ENCODE measurements at places on chromosomes 2 and 18.

DNA sequence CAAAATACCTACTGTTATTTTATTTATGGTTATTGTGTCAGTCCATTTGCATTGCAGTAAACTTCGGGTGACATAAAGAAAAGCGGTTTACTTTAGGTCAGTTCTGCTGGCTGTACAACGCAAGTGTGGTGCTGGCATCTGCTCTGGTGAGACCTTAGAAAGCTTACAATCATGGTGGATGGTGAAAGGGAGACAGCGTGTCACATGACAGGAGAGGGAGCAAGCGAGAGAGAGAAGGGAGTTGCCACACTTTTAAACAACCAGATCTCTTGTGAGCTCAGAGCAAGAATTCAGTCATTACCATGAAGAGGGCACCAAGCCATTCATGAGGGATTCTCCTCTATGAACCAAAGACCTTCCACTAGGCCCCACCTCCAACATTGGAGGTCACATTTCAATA is 2.0 kb upstream of the FAM171B start:
- no peak for DNase-seq

- no peak for DNase-seq
Measured at GRCh38 chr2:45353879-45354278, 257.2 kb downstream of the SRBD1 start.

- no peak for DNase-seq
Measured at GRCh38 chr18:6333981-6334380, 80.7 kb downstream of the L3MBTL4 start.

- DNase-seq: no peak
Measured at GRCh38 chr2:54723996-54724559, 616 bp downstream of the EML6 start.

- no peak for DNase-seq
Measured at GRCh38 chr2:100936070-100936741, 65.9 kb upstream of the RPL31 start.

DNA sequence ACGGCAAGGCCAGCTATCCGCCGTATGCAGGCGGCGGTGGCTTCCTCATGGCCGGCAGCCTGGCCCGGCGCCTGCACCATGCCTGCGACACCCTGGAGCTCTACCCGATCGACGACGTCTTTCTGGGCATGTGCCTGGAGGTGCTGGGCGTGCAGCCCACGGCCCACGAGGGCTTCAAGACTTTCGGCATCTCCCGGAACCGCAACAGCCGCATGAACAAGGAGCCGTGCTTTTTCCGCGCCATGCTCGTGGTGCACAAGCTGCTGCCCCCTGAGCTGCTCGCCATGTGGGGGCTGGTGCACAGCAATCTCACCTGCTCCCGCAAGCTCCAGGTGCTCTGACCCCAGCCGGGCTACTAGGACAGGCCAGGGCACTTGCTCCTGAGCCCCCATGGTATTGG is 3.1 kb downstream of the B3GNT7 start:
- DNase-seq: no peak

- DNase-seq: no peak
Measured at GRCh38 chr2:218849721-218850120, 9.9 kb upstream of the WNT6 start.

- DNase-seq: no peak
Measured at GRCh38 chr2:24725956-24726355, 67.2 kb downstream of the PTRHD1 start.

DNA sequence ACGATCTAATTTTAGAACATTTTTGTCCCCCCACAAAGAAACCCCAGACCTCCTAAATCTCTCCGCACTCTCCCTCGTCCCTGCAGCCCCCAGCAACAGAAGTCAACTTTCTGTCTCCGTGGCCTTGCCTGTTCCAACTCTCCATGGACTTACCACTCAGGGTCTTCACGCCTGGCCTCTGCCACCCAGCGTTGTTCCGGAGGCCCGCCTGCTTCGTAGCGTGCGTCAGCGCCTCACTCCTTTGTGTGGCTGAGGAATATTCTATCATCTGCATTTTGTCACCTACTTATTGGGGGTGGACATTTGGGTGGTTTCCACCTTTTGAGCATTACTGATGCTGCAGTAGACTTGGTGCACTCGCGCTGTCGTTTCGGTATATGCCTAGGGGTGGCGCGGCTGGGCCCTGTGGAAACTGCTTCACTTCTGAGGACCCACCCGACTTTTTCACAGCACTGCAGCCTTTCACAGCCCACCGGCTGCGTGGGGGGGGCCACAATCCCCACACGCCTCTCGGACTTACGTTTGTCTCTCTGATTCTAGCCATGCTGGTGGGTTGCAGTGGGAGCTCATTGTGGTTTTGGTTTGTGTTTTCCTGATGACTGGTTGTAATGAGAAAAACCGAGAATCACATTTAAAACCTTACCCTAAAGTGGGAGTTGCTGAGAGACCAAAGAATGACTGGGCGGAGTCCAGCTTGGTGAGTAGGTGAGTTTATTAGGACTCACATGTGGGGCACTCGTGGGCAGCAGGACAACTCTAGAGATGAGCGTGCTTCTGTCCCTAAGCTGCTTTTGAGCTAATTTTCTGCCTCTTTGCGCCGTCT is 1.4 kb upstream of the HSBP1L1 start:
- DNase-seq: no peak

DNA sequence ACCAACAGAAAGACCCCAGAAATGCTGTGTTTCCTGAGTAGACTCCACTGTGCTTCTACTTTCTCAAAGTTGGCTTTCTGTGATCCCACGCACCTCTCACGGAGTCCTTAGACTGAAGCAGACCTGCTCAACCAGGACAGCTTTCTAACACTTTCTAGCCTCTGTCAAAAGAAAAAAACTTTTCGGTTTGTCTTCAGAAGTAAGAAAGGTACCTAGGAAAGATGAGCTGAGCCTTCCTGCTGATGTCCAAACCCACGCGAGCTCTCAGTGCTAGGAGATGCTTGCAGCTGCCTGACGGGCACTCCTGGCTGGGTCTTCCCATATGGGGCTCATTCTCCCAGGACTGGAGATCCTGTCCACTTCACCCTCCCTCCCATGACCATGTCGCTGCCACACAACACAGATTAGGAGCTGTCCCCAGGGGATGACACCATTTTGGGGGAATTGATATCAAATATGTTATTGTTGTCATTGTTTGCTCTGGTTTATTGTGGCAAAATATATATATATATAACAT is 49.2 kb upstream of the DAPL1 start:
- DNase-seq: no peak

DNA sequence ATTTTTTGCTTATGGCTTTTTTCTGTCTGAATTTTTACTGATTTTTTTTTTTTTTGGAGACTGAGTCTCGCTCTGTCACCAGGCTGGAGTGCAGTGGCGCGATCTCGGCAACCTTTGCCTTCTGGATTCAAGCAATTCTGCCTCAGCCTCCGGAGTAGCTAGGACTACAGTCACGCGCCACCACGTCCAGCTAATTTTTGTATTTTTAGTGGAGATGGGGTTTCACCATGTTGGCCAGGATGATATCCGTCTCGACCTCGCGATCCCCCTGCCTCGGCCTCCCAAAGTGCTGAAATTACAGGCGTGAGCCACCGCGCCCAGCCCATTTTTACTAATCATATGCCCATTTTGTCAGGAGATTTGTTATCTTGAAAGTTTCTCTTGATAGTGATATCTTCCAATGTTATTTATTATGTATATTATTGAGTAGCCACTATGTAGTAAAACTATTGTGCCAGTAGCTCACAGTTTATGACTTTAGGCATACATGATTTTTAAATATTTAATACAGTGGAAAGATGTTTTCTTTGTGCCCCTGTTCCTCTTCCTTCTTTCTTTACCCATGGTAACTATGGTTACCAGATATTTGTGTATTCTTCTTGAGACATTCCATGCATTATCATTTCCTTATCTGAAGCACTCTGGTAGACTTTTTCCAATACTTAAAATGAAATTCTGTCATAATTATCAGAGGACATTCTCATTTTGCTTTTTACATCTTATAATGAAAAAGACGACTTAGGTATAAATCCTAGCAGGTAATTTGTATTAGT is 2.1 kb downstream of the HAT1 start:
- no peak for DNase-seq

GRCh38 chr2:73020657-73021370 is 50.7 kb downstream of the SFXN5 start:
- no peak for DNase-seq

DNA sequence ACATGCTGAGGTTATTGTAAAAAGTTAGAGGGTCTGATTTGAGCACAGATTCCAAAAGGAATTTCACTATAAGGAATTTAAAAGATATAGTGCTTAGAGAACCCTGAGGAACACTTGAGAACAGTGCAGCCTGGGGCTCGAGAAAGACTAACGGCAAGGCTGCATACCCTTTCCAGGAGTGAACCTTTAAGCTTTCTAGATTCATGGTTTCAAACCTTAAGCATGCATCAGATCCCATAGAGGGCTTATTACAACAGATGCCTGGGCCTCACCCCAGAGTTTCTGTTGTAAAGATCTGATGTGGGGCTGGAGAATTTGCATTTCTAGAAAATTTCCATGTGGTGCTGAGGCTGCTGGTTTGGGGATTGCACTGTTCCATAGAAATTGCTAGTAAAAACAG is 90.5 kb upstream of the IL1R2 start:
- no peak for DNase-seq

Measured in stimulated activated CD8-positive, alpha-beta memory T cell treated with anti-CD3 and anti-CD28 coated beads, Interleukin-15, amount 100 ng/mL, for 24 hours (primary cell).